Pulmonary artery endothelial cell (primary cell): ENCODE measurements at places on chromosomes 13 and 19. TPM values are rescaled to one million over a fixed set of nuclear protein-coding genes. Genes with fewer than 3 reads are reported as not detected.
A peak's percentile ranks its signal among the peaks of the same experiment; 100 is the strongest.

- no peak for DNase-seq
Measured at GRCh38 chr13:79851318-79851717, 370.4 kb downstream of the NDFIP2 start.

- DNase-seq: no peak
Measured at GRCh38 chr13:102220681-102221228, 181.1 kb downstream of the FGF14 start.

IGFL1 gene
- total RNA-seq: not detected in 2 replicates

DNA sequence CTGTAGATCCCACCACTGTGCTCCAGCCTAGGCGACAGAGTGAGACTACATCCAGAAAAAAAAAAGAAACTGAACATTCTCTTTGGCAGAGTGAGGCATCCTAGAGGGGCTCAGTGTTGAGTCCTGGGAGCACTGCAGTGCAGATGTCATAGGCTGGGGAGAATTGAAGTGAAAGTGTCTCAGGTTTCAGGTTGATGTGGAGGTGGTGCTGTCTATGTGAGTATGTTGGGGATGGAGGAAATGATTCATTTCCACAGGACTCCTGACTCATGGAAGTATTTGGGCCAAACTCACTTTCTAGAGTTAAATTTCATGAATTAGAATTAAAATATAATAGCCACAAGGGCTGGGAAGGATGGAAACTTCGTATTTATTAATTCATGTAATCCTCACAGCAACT, 134.4 kb upstream of the TSC22D1 start:
- DNase-seq: peak; percentile 79

- no peak for DNase-seq
Measured at GRCh38 chr13:38763446-38764381, 76.8 kb downstream of the FREM2 start.

- DNase-seq: no peak
Measured at GRCh38 chr19:7866399-7867091, 7.6 kb downstream of the PRR36 start.

LGALS7B gene
- total RNA-seq: not detected in 2 replicates

ZNF546 gene
- total RNA-seq: 2.0 and 6.5 TPM in 2 replicates

ZNF724 gene
- 8.2 and 10.0 TPM in 2 replicates for total RNA-seq

DNA sequence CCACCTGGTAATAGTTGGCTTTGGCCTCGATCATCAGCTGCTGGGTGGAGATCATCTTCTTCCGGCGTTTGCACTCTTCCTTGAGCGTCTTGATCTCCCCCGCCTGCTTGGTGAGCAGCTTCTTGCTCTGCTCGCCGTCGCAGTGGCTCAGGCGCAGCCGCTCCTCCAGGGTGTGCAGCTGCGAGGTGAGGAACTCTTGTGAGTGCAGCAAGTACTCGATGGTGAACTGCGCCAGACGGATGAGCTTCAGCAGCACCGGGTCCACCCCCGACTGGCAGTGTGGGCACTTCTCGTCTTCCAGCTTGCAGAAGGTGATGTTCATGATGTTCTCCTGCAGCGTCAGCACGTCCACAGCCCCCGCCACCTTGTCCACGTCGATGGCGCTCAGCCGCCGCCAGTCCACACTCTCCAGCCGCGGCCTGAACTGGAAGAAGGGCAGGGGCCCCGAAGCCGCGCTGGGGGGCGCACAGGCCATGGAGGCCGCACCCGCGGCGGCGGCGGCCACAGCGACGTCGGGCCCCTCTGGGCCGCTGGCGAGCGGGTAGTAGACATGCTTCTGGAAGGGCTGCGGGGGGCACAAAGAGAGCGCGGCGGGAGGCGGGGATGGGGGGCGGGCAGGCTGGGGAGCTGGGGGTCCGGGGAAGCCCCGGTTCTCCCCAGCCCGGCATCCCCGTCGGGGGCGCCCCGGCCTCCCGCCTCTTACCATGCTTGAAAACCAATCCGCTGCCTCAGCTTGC, 3.0 kb downstream of the DZIP1 start:
- no peak for DNase-seq

GRCh38 chr13:57627663-57628062, 3.9 kb upstream of the PCDH17 start:
- DNase-seq: no peak

DNA sequence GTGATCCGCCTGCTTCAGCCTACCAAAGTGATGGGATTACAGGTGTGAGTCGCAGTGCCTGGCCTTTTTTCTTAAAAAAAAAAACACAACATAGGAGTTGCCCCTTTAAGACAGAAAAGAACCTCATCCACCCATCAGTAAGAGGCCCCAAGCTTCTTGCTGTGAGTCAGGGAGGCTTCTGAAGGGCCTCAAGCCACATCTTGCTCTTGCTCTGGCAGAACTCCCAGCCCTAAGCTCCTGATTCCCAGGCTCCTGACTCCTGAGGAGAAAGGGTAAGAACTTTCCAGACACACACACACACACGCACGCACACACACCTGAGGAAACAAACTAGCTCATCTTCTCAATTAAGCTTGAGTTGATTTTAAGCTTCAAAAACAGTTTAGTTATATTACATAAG, 6.9 kb downstream of the ETFB start:
- no peak for DNase-seq

DNA sequence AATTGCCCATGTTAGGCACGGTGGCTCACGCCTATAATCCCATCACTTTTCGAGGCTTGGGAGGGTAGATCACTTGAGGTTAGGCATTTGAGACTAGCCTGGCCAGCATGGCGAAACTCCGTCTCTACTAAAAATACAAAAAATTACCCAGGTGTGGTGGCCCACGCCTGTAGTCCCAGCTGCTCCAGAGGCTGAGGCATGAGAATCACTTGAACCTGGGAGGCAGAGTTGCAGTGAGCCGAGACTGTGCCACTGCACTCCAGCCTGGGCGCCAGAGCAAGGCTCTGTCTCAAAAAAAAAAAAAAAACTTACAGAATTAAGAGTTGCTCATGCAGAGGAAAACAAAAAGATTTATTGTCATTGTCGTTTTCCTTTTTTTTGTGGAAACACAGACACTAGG, 3.4 kb upstream of the PSMC4 start:
- no peak for DNase-seq

CNOT3 gene
- total RNA-seq: 8.8 and 14.5 TPM in 2 replicates

- DNase-seq: no peak
Measured at GRCh38 chr13:71621174-71622124, 245.6 kb downstream of the DACH1 start.

GRCh38 chr19:16073988-16074387, 2.3 kb upstream of the TPM4 start:
- DNase-seq: no peak

ZNF610 gene
- total RNA-seq: 2.8 and 4.7 TPM in 2 replicates

- no peak for DNase-seq
Measured at GRCh38 chr13:48097793-48098192, 2.9 kb upstream of the MED4 start.

RNF113B gene
- not detected in 2 replicates for total RNA-seq

ZNF555 gene
- 4.7 and 7.4 TPM in 2 replicates for total RNA-seq

NAPA gene
- total RNA-seq: 59.7 and 76.2 TPM in 2 replicates

- peak; percentile 30 for DNase-seq
Measured at GRCh38 chr13:112510002-112510780, 77.8 kb downstream of the TUBGCP3 start.

GRCh38 chr13:64749301-64749700, 2480.8 kb downstream of the PCDH9 start:
- no peak for DNase-seq

VAV1 gene
- 0.07 TPM in 1 of 2 replicates, not detected in the other for total RNA-seq

DNA sequence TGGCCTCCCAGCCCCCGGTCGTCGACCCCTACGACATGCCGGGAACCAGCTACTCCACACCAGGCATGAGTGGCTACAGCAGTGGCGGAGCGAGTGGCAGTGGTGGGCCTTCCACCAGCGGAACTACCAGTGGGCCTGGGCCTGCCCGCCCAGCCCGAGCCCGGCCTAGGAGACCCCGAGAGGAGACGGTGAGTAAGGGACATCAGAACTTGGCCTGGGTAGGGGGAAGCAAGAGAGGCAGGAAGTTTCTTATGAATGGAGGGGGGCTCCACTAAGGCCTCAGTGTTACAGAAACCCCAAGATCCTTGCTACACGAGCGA, 2.9 kb downstream of the FOSB start:
- DNase-seq: no peak

DNA sequence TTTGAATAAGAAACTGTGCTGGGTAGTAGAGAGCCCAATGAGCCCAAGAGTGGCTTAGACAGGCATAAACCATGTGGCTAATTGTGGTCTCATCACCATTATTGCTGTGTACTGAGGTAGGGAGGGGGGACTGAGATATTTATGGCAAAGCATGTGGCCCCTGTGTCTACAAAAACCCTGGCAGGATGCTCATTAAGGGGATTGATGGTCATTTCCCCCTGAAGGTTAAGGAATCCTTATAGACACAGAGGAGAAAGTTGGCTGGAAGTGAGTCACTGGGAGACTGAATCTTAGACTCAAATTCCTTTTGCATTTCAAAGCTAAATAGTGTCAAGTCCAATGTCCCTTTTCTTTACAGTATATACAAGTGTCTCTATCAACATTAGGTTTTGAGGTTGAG, 9.8 kb upstream of the DACT3 start:
- no peak for DNase-seq

- DNase-seq: no peak
Measured at GRCh38 chr19:12997967-12998940, 3.0 kb downstream of the NFIX start.

GRCh38 chr13:112447306-112447705, 71.2 kb downstream of the SPACA7 start:
- DNase-seq: no peak

C1QTNF9 gene
- total RNA-seq: not detected in 2 replicates

NECTIN2 gene
- total RNA-seq: 101 and 112 TPM in 2 replicates

- no peak for DNase-seq
Measured at GRCh38 chr13:26971990-26972887, 199.4 kb downstream of the USP12 start.

GRCh38 chr13:32173881-32174280, 141.3 kb downstream of the ZAR1L start:
- DNase-seq: no peak

GRCh38 chr13:79423801-79424642, 18.0 kb upstream of the RBM26 start:
- DNase-seq: no peak
